ENCODE measurements at places on chromosomes 2 and 18. TPM values are rescaled to one million over a fixed set of nuclear protein-coding genes. Genes with fewer than 3 reads are reported as not detected.
A peak's percentile ranks its signal among the peaks of the same experiment; 100 is the strongest.

DNA sequence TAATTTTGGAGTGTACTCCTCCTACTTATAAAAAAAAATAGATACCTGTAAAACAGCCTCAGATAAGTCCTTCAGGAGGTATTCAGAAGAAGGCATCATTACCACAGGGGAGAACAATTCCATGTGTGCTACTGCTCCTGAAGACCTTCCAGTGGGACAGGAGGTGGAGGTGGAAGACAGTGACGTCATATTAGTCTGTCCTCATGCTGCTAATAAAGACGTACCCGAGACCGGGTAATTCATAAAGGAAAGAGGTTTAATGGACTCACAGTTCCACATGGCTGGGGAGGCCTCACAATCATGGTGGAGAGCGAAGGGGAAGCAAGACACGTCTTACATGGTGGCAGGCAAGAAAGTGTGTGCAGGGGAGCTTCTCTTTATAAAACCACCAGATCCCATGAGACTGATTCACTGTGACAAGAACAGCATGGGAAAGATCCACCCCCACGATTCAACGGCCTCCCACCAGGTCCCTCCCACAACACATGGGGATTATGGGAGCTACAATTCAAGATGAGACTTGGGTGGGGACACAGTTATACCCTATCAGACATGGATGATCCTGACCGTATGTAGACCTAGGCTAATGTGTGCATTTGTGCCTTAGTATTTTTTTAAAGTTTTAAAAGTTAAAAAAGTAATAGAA, 98.4 kb downstream of the NDUFA10 start:
- DNase-seq, result no peak

DNA sequence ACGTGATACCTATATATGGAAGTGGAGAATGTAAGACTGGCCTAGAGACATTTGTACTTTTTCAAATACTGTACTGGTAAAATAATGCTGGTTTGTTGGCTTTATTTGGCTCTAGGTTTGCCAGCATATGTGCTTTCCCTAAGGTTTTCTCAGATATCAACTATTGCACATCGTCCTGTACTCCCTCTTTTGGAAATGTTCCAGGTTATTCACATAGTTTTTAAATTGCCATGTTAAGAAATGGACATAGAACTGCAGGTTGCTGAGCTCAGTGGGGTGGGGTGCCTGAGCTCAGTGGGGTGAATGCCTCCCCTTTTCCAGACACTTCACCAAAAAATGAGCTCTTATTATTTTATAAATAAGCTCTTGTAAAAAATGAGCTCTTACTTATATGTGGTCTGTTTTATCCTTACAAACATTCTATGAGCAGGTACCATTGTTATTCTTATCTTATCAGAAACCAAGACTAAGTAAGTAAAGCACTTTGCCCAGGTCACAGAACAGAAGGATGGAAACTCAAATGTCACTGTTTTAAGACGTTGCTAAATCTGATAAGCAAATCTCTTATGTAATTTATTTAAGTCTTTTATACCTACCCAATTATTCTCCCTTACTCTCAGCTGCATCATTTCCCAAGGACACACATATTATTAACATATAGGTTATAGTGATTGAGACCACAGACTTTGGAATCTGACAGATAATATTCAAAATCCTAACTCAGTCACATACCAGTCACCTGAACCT, 99.0 kb downstream of the CPS1 start:
- no peak for DNase-seq

DNA sequence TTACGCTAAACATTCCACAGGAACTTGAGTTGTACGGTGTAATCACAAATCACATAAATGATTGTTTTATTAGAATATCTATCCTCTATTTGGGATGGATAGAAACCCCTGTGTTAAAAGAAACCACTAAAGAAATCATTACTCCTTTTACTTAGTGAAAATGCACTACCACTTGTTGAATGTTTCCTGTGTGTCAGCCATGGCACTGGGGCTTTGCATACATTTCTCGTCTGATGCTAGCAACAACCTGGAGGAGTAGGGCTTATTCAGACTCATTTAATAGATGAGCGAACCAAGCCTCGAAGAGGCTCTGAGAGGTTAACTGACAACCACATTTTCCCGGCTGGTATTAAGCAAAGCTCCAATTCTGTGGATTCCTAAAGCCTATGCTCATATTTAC, 60.5 kb upstream of the PELI1 start:
- no peak for DNase-seq

DNA sequence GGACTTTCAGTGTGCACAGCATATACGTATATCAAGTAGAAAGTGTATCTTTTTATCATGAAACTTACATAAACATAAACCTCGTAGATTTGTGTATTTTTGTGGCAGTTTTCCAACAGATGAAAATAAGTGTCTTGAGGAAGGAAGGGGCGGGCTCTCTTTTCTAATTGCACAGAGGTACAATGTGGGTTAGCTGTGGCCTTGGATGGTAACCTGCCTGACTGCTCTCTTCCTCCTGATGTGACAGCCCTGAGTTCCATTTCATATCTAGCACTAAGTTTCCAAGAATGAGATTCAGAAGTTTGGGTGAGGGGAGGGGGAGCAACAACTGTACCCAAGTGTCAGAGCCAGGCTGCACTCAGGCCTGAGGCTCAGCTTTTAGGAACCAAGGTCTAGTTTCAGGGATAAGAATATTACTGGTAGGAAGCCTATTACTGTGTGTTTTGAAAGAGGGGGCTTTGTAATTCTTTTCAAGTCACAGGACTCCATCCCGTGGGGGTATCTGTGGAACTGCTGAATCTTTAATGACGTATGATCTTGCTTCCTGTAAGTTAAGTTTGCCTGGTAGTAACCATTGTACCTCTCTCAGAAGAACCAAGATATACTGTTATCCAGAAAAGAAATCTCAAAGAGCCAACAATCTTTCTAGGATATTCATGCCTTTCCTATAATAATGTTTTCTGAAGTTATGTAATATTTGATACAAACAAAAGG, 483.7 kb downstream of the PTPRM start:
- no peak for DNase-seq

DNA sequence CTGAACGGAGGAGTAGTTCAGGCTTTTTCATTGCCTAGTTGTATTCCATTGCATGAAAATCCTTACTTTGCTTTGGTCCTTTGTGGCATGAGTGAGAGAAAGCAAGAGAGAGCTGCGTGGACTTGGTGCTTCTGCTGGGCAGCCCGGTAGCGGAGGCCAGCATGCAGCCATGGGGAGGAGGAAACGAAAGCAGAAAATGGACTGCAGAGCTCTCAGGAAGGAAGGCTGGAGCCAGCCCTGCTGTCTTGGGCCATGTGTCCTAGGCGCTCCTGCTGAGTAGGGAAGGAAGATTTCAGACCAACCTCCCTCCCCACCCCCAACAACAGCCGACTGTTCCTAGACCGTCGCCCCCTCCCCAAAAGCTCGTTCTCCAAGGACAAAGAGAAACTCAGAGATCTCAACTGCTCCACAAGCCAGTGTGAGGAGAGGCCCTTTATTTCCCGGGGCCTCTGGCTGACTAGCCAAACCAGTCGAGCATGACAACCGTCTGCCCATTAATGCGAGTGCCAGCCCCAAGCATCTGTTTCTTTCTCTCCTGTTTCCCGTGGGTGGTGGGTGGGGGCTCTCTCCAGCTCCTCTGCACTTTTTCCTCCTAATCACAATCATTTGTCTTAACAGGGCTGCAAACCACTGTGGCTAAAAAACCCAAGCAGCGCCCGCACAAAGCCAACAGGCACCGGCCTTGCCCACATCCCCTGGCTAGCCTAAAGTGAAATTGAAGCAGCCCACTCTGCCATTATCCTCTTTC, 66.8 kb upstream of the FZD7 start:
- DNase-seq, result no peak

DNA sequence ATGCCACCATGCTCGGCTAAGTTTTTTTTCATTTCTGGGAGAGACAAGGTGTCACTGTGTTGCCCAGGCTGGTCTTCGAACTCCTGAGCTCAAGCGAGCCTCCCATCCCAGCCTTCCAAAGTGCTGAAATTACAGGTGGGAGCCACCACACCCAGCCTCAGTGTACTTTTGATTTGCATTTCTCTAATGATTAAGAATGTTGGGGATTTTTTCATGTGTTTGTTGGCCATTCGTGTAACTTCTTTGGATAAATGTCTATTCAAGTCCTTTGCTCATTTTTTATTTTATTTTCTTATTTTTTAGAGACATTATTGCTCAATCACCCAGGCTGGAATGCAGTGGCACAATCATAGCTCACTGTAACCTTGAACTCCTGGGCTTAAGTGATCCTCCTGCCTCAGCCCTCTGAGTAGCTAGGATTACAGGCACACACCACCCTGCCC, 73.1 kb downstream of the TMEM185B start:
- no peak for DNase-seq

DSG4 gene
- total RNA-seq, result 0.38 TPM

DNA sequence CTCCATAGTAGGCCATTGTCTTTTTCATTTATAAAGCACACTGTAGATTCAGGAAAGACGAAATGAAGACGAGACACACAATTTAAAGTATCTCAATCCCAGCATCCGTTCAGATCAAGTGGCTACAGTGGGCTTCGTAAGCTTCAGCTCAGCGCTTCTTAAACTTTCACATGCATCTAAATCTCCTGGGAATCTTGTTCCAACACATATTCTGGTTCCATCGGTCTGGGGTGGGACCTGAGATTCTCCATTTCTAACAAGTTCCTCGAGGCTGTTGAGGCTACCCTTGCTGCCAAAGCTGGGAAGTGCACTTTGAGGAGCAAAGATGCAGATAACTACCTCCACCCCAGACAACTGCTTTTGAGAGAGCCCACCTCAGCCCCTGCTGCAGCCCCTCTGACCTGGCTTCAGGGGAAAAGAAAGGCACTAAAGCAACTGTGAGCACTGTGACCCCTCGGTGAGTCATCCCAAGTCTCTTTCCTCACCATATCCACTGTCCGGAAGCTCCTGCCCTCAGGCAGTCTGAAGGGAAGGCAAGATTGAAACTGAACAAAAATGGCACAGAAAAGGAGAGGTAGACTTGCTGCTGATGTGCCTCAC, 201.1 kb upstream of the FBXO11 start:
- DNase-seq, result peak; percentile 7

DNA sequence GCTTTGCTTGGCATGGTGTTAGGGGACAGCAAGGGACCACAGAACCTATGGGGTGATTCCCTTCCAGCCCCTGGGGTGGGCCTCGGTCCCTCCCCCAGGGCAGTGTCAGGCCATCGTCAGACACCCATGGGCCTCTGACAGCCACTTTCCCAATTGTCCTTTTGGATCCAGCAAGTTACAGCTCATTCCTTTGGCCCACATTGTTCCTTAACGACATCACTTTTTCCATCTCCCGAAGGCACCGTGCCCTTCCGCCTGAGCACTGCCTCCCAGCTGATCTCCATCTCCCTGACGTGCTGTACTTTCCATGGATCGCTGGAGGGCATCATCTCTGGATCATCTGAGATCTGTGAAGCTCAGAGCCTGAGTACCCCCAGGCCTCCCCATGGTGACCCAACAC, 10.4 kb upstream of the KCNK3 start:
- no peak for DNase-seq

ITGA4 gene
- not detected for total RNA-seq

VIT gene
- not detected for total RNA-seq

- DNase-seq, result no peak
Observed at GRCh38 chr2:168158586-168158985, 88.8 kb downstream of the STK39 start.

QPCT gene
- 54.2 TPM for total RNA-seq

DNA sequence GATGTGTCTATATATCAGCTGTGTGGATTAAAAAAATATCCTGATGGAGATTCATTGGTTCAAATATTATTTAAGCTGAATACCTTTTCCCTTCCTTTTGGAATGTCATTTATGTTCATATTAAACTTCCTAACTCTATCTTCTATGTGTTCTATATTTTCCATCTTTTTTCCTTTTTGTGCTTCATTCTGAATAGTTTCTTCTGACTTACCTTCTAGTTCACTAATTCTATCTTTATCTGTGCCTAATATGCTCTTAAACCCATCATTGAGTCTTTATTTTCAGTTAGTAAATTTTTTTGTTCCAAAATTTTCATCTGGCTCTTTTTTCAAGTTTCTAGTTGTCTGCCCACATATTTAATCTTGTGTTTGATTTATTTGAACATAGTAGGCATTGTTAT, 219.4 kb upstream of the STON1 start:
- no peak for DNase-seq

- DNase-seq, result no peak
Observed at GRCh38 chr2:100643467-100643866, 80.7 kb downstream of the PDCL3 start.

DNA sequence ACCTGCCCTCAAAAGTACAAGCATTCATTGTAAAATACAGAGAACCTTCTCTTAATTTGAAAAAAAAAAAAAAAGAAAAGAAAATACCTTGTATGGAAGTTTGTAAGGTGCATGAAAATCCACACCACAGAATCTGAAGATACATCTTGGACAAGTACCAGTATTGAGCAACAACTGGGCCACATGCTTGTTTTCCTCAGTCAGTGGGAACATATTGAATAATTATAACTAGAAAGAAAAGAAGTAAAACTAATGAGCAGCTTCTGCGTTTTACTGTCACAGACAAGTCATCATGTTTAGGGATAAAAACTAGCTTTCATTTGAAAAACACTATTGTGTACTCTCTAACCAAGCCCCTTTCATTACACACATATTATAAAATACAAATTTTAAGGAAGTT, 5.8 kb upstream of the PEX13 start:
- no peak for DNase-seq

DNA sequence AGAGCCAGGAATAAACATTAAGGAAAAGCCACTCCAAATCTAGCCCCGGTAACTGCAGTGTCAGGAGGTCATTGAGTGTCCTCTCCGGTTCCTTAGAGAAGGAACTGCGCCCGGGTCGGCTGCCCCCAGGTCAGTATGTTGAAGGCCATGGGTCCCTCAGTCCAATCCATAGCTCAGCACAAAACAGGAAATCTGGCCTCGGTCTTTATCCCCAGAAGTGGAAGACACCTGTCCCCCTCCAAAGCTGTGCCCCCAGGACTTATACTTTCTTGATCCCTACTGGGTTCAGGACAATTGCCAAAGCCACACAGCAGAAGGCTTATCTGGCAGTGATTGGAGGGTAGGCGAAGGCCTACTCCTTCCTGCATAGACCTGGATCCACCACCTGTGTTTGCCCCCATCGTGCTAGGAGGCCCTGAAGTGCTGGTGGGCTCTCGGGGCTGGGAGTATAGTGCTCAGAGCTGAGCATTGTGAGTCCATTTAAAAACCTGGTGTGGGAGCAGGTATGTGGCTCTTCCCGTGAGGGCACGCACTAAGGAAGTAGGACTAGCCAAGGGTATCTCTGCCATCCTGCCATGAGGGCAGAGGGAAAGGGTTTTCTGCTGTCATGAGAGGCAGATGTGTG, 178.6 kb downstream of the SEPTIN10 start:
- no peak for DNase-seq
